Naive thymus-derived CD8-positive, alpha-beta T cell (primary cell): ENCODE measurements at places on chromosomes 2 and 18.

DNA sequence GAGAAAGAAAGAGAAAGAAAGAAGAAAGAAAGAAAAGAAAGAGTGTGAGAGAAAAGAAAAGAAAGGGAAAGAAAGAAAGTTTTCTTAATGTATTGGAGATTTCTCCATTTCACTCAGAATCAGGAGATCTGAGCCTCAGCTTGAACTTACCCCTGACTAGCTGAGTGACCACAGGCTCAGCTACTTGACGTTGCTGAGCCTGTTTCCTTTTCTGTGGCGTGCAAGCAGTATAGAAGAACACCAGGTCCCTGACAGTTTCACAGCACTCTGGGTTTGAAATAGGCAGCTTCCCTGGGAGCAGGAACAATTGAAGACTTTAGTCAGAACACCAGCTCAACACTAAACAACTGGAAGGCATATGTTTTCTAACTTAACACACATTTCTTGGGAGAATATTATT, 44.7 kb downstream of the MARCO start:
- no peak for DNase-seq

GRCh38 chr2:164917296-164917903, 37.9 kb downstream of the SLC38A11 start:
- DNase-seq: no peak

DNA sequence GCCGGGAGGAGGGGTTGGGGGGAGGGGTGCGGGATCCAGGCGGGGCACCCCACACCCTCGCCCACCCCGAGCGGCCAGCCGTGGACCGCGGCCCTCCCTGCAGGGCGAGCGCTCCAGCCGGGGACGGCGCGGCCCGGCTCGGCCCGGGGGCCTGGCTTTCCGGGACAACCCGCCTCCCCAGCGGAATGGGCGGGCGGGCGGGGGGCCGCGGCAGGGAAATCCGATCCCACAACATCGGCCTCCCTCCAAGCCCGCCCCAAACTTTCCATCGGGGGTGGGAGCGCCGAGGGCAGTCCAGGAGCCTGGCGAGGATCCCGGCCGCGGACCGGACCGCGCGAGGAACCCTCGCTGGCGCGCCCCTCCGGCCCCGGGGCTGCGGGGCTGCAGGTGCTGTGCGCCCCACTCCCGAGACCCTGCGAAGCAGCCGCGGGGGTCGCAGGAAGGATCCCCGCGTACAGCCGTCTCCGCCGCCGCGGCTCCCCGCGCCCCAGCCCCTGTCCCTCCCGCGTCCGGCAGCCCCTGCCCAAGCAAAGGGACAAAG, 529 bp downstream of the SEMA4C start:
- DNase-seq: no peak

GRCh38 chr2:30509716-30510115, 62.7 kb downstream of the LCLAT1 start:
- no peak for DNase-seq

- no peak for DNase-seq
Observed at GRCh38 chr2:213067888-213068287, 83.5 kb downstream of the IKZF2 start.

GRCh38 chr2:118110991-118111390, 22.7 kb downstream of the INSIG2 start:
- no peak for DNase-seq

DNA sequence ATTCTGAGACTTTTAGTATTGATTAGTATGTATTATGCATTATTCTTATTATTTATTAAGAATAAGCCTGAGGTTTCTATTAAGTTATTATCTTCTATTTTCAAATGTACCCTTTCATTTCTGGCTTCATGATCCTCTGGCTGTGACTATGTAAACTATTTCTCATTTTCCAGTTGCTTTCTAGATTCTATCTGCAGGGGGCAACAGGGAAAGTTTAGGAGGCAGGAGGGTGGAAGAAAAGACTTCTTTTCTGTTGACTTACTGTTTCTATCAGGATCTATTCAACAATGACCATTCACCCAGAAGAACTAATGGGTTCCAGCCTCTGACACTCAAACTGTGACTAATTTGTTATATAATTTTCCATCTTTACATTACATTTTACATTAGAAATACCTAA, 653.4 kb upstream of the FSHR start:
- DNase-seq: no peak

DNA sequence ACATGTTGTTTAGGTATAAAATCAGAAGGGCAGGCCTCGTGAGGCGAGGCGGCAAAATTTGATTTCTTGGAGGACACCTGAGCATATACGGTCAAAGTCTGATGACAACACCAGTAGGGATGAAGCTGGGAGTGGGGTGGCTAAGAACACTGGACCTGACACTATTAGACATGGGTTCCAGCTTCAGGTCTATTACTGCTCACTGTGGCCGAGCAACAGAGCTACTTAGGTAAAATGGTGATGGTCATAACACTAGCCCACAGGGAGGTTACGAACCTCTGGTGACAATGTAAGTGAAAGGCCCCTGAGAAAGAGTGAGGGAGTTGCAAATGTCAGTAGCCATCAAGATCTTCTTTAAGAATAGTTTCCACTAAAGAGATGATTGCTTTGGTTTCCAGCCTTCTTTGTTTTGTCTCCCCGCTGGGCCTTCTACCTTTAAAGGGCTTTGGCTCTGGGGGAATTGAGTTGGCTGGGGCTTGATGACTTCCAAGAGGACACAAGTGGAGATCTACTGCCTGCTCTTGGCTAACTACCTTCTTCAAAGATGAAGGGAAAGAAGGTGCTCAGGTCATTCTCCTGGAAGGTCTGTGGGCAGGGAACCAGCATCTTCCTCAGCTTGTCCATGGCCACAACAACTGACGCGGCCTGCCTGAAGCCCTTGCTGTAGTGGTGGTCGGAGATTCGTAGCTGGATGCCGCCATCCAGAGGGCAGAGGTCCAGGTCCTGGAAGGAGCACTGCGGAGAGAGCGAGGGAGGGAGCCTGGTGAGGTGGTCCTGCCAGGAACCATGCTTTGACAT, 3.5 kb downstream of the IL1B start:
- no peak for DNase-seq

- DNase-seq: no peak
Observed at GRCh38 chr18:55300421-55300935, 287.5 kb downstream of the TCF4 start.

GRCh38 chr2:157874997-157875640, 1.0 kb downstream of the ACVR1 start:
- DNase-seq: no peak

DNA sequence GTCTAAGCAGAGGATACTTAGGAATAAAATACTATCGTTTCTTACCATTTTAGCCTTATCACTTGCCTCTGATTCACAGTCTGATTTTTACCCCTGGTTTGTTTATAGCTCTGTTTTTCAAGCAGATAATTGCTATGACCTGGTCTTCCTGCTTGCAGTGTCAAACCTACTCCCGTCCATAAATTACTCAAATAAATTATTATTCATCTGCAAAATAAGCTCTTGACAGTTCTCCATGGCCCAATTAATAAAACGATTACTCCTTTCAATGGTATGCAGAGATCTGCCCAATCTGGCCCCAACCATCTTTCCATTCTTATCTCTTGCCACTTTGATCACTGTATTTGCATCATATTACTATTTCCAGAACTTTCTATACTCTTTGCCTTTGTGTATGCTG, 354.0 kb downstream of the CCDC85A start:
- no peak for DNase-seq

- no peak for DNase-seq
Observed at GRCh38 chr2:5479265-5479928, 212.8 kb upstream of the SOX11 start.

DNA sequence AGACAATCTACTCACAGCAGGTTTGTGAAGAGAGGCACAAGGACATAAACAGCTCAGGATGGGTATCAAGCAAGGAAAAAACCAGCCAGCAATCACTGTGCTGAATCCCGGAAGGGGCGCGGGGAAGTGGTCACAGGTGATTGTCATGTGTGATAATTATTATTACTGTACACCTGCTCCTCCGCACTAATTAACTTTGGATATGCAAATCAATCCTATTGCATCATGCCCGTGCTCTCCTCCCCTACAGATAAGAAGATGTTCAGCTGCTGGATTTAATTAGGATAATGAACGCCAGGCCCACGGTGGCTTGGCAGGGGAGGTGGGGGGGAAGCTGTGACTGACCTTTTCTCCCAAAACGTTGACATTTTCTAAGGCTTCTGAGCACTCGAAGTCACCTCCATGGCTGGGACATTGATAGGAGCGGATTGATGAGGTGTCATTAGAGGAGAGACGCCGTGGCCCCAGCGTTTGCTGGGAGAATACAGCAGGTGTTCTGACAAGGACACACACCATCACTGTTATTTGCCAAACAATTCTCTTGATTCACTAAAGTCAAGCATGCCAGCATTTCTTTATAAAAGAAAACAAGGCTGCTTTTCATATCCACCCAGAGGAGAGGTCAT, 160.3 kb upstream of the VRK2 start:
- no peak for DNase-seq

GRCh38 chr2:212037062-212037461, 501.5 kb downstream of the ERBB4 start:
- no peak for DNase-seq

GRCh38 chr18:47917923-47918610, 12.4 kb downstream of the SMAD2 start:
- DNase-seq: no peak

DNA sequence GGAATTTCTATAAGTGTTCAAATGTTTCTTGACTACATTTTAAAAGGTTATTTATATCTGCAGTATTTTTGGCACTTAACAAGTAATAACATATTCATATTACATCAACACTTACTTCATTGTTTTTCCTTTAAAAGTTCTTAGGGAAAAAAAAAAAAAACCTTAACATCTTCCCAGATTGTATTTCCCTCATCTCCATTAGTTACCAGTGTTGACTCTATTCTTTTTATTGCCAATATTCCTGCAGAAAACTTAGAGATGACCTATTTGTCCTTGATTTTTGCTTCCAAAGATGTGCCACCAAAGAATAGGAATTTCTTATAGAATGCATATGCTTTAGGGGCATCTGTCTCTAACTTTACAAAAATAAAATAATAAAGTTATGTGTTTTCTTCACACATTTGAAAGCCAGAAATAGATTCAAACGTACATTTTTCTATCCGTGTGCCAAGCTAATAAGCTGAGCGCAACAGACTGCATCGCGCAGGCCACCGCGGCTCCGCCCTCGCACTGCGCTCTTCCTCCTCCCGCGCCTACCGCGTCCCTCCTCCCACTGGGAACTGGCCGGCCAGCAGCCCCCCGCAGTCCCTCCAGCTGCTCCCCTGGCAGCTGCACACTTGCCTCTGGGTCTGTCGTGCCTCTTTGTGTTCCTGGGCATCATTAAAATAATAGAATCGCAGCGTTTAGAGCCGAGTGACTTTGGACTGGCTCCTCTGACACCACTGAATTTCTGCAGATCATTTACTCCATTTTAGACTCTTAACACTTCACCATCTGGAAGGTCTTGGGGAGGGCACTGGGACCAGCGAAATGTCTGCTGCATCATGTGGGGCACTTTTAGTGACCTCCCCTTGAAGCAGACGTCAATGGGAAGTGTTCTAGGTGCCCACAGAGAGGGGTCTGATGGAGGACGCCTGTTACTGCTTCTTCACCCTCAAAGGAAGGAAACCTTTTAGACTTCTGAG, 21.2 kb upstream of the NAB1 start:
- peak; percentile 17 for DNase-seq

- no peak for DNase-seq
Observed at GRCh38 chr2:215557701-215558100, 121.8 kb upstream of the FN1 start.

GRCh38 chr2:68907920-68908253, 36.7 kb upstream of the BMP10 start:
- DNase-seq: no peak

GRCh38 chr18:10508591-10508990, 17.2 kb upstream of the NAPG start:
- DNase-seq: no peak

- no peak for DNase-seq
Observed at GRCh38 chr2:36539631-36540030, 58.3 kb downstream of the FEZ2 start.

- no peak for DNase-seq
Observed at GRCh38 chr2:15819562-15820256, 120.6 kb upstream of the MYCN start.

DNA sequence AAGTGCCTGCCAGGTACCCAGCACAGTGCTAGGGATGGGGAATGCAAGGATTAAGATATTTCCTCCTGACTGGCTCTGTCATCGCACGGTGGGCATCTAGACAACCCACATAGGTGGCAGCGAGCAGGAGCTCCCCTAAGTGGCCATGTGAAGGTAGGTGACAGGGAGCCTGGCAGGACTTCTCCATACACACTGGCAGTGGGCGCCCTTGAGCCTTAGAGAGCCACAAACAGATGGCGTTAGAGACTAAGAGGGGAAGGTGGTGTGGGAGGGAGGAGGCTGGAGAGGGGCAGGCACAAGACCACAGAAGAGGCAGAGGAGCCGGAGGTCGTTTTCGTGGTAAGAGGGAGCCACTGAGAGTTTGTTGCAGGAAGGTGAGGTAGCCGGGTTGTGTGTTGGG, 15.2 kb downstream of the PRELID3A start:
- DNase-seq: no peak

GRCh38 chr2:159124441-159124911, 156.0 kb downstream of the TANC1 start:
- no peak for DNase-seq

DNA sequence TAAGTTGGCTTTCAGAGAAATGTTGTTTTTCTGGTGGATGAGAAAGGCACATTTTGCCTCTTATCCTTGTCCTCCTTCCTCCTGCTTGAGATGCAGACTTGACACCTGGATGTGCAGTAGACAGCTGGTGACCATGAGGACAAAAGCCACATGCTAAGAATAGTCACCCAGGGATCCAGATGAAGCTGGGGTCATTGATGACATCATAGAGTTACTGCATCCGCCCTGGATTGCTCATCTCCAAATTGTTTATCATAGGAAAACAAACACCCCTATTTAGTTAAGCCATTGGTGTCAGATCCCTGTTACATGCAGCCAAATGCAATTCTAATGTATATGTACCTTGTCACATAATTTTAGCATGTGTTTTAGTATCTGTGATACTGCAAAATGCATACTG, 16.3 kb upstream of the SLC1A4 start:
- no peak for DNase-seq

DNA sequence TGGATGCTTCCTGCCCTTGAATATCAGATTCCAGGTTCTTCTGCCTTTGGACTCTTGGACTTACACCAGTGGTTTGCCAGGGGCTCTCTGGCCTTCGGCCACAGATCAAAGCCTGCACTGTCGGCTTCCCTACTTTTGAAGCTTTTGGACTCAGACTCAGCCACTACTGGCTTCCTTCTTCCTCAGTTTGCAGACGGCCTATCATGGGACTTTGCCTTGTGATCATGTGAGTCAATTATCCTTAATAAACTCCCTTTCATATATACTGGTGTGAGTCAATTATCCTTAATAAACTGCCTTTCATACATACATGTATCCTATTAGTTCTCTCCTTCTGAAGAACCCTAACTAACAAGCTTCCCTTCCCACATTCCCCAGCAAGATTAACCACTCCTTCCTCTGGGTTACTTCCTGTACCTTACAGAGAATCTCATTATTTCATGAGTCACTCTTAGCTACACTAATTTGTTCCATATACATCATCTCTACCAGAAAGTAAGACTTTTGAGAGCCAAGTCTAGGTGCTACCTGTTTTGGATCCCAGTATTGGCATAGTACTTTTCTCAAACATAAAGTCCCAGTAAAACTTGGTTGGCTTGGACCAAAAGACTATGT, 31.3 kb upstream of the LRATD1 start:
- DNase-seq: no peak
